K562 (cell line): ENCODE measurements at places on chromosomes 16 and 17. TPM values are rescaled to one million over a fixed set of nuclear protein-coding genes. Genes with fewer than 3 reads are reported as not detected.

DNA sequence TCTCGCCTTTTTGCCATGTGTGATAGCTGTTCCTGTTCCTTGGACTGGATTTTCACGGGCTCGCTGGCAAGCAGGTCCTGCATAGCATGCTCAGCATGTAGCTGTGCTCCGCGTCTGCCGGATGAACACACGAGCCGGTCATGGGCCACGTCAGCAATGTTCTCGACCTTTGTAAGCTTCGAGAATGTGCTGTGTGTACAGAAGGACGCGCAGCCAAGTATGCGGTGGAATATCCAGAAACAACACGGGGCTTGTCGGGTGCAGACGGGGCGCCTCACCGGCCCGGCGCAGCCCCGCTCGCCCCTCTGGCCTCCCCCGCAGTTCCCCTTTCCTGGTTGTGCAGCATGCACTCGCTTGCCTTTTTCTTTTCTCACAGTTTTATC, 42.2 kb downstream of the RPTOR start:
- H3K27me3 ChIP-seq: no peaks in the 10 kb centered on the region
- peaks cover 5% of the 10 kb centered on the region; the same call in 2 of the 3 replicates for H3K36me3 ChIP-seq
- no peak overlapping the region for H3K4me3 ChIP-seq
- DNase-seq: no peak
- no peak overlapping the region for H3K27ac ChIP-seq
- peaks cover 14% of the 10 kb centered on the region for H3K4me1 ChIP-seq

GRCh38 chr17:61756561-61756960, 106.8 kb downstream of the BRIP1 start:
- H3K4me3 ChIP-seq: no peak overlapping the region
- H3K36me3 ChIP-seq: peaks cover 3% of the 10 kb centered on the region; the same call in 1 of the 3 replicates
- no peak for DNase-seq
- H3K4me1 ChIP-seq: no peaks in the 10 kb centered on the region
- H3K27me3 ChIP-seq: no peaks in the 10 kb centered on the region
- H3K27ac ChIP-seq: no peak overlapping the region

- H3K27me3 ChIP-seq: no peaks in the 10 kb centered on the region
- H3K36me3 ChIP-seq: no peaks in the 10 kb centered on the region
- DNase-seq: no peak
- no peak overlapping the region for H3K4me3 ChIP-seq
Measured at GRCh38 chr16:46783800-46784199, 35.7 kb upstream of the MYLK3 start.

GRCh38 chr17:74118504-74118903, 85.0 kb upstream of the RPL38 start:
- no peaks in the 10 kb centered on the region; the same call in 2 of the 3 replicates for H3K4me1 ChIP-seq
- H3K4me3 ChIP-seq: no peak overlapping the region
- H3K27ac ChIP-seq: no peak overlapping the region
- no peak for DNase-seq
- peaks cover 68% of the 10 kb centered on the region for H3K27me3 ChIP-seq

GRCh38 chr17:51439395-51440229, 179.3 kb downstream of the UTP18 start:
- DNase-seq: no peak
- H3K4me3 ChIP-seq: no peak overlapping the region
- H3K27ac ChIP-seq: no peak overlapping the region
- H3K36me3 ChIP-seq: no peaks in the 10 kb centered on the region
- H3K4me1 ChIP-seq: no peaks in the 10 kb centered on the region; the same call in 1 of the 2 replicates
- H3K27me3 ChIP-seq: no peaks in the 10 kb centered on the region

- H3K27me3 ChIP-seq: peaks cover 49% of the 10 kb centered on the region
- H3K36me3 ChIP-seq: no peaks in the 10 kb centered on the region
- no peak overlapping the region for H3K4me3 ChIP-seq
- no peaks in the 10 kb centered on the region for H3K4me1 ChIP-seq
Measured at GRCh38 chr16:87131996-87132345, 185.2 kb downstream of the C16orf95 start.

- H3K36me3 ChIP-seq: no peaks in the 10 kb centered on the region
- H3K4me3 ChIP-seq: no peak overlapping the region
- no peak for DNase-seq
- no peaks in the 10 kb centered on the region for H3K4me1 ChIP-seq
- H3K27me3 ChIP-seq: no peaks in the 10 kb centered on the region
- no peak overlapping the region for H3K27ac ChIP-seq
Measured at GRCh38 chr16:77062878-77063675, 127.9 kb upstream of the MON1B start.

- no peak for DNase-seq
- peak overlapping the region; percentile 80; the same call in 2 of the 3 replicates for H3K27ac ChIP-seq
- no peaks in the 10 kb centered on the region; the same call in 2 of the 3 replicates for H3K36me3 ChIP-seq
- peaks cover 32% of the 10 kb centered on the region for H3K4me1 ChIP-seq
Measured at GRCh38 chr17:40443988-40444899, 994 bp downstream of the IGFBP4 start.

- H3K4me3 ChIP-seq: no peak overlapping the region
- H3K4me1 ChIP-seq: no peaks in the 10 kb centered on the region
- no peak for DNase-seq
- H3K27ac ChIP-seq: no peak overlapping the region
- H3K27me3 ChIP-seq: no peaks in the 10 kb centered on the region
Measured at GRCh38 chr17:60798576-60798975, 120.9 kb downstream of the BCAS3 start.

DNA sequence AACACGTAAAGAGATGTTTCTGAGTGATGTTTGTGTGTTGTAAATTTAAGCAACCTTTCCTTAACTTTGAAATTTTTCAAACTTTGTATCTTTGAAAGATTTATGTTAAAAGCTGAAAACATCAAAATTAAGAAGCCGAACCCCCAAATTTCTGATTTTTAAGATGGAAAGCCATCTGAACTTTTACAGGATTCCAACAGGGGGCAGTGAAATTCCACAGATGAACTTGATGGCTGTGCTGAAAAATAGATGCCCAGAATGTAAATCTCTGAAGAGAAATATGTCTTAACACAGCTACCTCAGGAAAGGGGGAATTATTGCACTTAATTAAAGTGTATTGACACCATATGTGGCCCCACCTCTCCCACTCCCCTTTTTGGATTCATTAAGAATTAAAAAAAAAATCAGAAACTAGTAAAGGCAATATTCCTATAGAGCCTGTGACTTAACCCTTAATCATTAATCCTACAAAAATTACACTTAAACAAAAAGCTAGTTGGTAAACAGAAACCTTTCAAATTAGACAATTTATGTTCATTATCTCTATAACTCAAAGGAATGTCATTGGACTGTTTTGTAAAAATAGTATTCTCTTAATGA, 597.9 kb downstream of the KCNJ2 start:
- no peak overlapping the region for H3K4me3 ChIP-seq
- no peak overlapping the region for H3K27ac ChIP-seq
- no peaks in the 10 kb centered on the region for H3K27me3 ChIP-seq
- H3K4me1 ChIP-seq: no peaks in the 10 kb centered on the region
- no peak for DNase-seq
- no peaks in the 10 kb centered on the region for H3K36me3 ChIP-seq

GRCh38 chr17:78759969-78760352, 22.1 kb downstream of the CYTH1 start:
- H3K4me3 ChIP-seq: no peak overlapping the region
- no peak overlapping the region for H3K27ac ChIP-seq
- no peak for DNase-seq
- H3K27me3 ChIP-seq: no peaks in the 10 kb centered on the region

DNA sequence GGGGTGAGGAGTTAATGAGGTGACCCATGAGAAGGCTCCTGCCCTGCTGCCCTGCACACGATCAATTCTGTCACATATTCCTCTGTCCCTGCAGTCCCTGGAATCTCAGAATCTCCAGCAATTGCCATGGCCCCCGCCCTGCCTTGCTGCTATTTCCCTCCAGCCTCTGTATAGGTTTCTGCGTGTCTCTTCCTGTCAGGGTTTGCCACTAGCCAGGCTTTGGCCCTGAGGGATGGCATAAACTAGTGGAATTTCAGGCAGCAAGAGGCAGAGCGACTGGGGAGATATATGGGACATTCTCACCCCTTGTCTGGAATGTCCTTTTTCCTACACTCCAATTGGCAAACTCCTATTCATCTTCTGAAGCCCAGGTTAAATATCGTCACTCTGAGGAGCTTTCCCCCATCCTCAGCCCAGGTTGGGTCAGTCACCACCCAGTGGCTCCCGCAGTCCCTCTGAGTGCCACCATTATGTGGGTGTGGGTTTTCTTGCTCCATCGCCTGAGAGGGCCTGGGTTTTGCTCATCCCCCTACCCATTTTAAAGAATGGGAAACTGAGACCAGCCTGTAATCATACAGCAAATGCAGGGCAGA, 15.5 kb upstream of the NATD1 start:
- H3K36me3 ChIP-seq: no peaks in the 10 kb centered on the region
- no peak overlapping the region for H3K27ac ChIP-seq
- no peaks in the 10 kb centered on the region for H3K27me3 ChIP-seq
- H3K4me1 ChIP-seq: peaks cover 20% of the 10 kb centered on the region; the same call in 2 of the 3 replicates

GRCh38 chr17:29820425-29820824, 109.6 kb downstream of the SSH2 start:
- no peaks in the 10 kb centered on the region for H3K27me3 ChIP-seq
- H3K4me3 ChIP-seq: no peak overlapping the region
- no peak overlapping the region for H3K27ac ChIP-seq
- no peaks in the 10 kb centered on the region for H3K36me3 ChIP-seq

DNA sequence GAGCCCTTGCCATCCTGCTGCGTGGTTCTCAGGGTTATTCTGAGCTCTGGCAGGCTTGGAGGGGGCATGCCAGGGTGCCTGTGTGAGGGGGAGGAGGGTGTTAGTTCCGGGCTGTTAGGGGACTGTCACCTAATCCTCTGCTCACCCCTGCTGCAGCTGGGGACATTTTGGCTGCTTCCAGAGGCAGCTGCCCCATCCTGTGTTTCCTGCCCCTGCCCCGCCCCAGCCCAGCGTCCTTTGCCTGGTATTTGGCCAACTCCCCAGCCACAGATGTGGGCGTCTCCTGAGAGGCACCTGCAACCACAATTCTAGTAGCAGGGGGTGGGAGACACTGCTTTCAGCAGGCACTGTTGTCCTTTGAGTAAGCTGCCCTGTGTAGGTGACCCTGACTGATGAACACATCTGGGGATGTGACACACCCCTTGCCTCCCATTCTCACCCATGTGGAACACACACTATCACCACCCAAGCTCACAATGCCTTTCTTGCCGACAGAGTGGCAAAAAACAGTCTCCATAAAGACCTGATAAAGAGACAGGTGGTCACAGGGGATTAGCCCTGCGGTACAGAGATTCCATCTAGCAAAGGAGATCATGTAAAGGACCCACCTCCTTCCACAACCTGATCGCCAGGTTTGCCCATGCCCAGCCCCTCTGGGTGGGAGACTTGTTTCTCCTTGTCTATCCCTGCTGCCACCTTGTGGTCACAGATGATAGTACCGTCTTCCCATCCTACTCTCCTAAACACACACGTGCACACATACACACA, at the start of gene CHRNE:
CHRNE (minus strand) TSS at position 48 of the 768 bp plus-strand sequence; CDS start at position 13, 35 bp downstream.
- no peaks in the 10 kb centered on the region for H3K27me3 ChIP-seq
- no peaks in the 10 kb centered on the region for H3K36me3 ChIP-seq
- peak within 1 kb of the TSS; percentile 30; the same call in 2 of the 3 replicates for H3K27ac ChIP-seq
- H3K4me1 ChIP-seq: peaks cover 14% of the 10 kb centered on the region
- no peak within 1 kb of the TSS for H3K4me3 ChIP-seq

DNA sequence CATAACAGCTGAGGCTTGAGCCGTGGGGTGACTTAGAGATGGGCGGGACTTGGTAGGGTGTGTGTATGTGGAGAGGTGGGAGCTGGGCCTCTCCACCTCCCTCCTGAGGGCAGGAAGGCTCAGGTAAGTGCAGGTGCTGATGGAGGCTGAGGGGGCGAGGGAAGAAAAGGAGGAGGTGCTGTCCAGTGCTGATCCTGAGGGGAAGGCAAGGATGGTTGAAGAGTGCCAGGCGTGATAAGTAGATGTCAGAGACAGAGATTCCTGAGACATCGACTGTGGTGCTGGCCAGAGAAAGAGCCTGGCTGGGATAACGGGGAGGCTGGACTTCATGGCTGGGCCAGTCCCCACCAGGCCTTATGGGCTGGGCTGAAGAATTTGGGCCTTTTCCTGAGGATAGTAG, 159.1 kb downstream of the SDK2 start:
- H3K4me1 ChIP-seq: no peaks in the 10 kb centered on the region
- no peak overlapping the region for H3K27ac ChIP-seq
- H3K4me3 ChIP-seq: no peak overlapping the region
- H3K27me3 ChIP-seq: peaks cover 35% of the 10 kb centered on the region

GRCh38 chr16:82396509-82396908, 226.5 kb upstream of the MPHOSPH6 start:
- no peak overlapping the region for H3K4me3 ChIP-seq
- H3K4me1 ChIP-seq: no peaks in the 10 kb centered on the region
- no peak for DNase-seq
- no peaks in the 10 kb centered on the region for H3K27me3 ChIP-seq
- H3K27ac ChIP-seq: no peak overlapping the region
- no peaks in the 10 kb centered on the region for H3K36me3 ChIP-seq

DNA sequence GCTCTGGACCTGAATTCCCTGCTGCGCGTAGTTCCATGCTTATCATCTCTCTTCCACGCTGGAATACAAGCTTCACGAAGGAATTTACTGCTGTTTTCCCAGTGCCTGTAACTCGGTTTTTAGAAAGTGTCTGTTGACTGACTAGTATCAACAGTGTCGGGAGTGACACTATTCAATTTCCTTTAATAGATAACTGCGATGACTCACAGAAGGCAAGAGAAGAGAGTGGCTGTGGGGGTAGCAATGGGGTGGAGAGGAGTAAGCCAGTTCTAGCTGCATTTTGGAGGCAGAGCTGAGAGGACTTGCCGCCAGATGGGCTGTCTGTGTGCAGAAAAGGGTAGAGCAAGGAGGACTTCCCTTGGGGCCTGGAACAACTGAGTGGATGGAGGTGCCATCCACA, 25.2 kb downstream of the B4GALNT2 start:
- H3K27ac ChIP-seq: no peak overlapping the region
- H3K27me3 ChIP-seq: peaks cover 15% of the 10 kb centered on the region; the same call in 2 of the 3 replicates
- H3K4me3 ChIP-seq: no peak overlapping the region
- no peak for DNase-seq
- no peaks in the 10 kb centered on the region for H3K4me1 ChIP-seq

TP53TG3B gene
- total RNA-seq: 0.34 and 0.66 TPM in 2 replicates

UTS2R gene
- 0.22 TPM in 1 of 2 replicates, not detected in the other for total RNA-seq

NXPH3 gene
- total RNA-seq: 0.13 and 0.27 TPM in 2 replicates

HBA1 gene
- total RNA-seq: 2,388 and 2,454 TPM in 2 replicates

SPIRE2 gene
- total RNA-seq: 6.9 and 8.9 TPM in 2 replicates

CTF1 gene
- total RNA-seq: 1.8 TPM in 2 replicates

PIK3R5 gene
- 0.38 and 0.78 TPM in 2 replicates for total RNA-seq

GJD3 gene
- 0.38 TPM in 1 of 2 replicates, not detected in the other for total RNA-seq

CLEC19A gene
- not detected in 2 replicates for total RNA-seq
